ENCODE measurements at places on chromosomes 13 and 19.

GRCh38 chr19:1042689-1043511, 3.0 kb downstream of the ABCA7 start:
- DNase-seq = no peak

DNA sequence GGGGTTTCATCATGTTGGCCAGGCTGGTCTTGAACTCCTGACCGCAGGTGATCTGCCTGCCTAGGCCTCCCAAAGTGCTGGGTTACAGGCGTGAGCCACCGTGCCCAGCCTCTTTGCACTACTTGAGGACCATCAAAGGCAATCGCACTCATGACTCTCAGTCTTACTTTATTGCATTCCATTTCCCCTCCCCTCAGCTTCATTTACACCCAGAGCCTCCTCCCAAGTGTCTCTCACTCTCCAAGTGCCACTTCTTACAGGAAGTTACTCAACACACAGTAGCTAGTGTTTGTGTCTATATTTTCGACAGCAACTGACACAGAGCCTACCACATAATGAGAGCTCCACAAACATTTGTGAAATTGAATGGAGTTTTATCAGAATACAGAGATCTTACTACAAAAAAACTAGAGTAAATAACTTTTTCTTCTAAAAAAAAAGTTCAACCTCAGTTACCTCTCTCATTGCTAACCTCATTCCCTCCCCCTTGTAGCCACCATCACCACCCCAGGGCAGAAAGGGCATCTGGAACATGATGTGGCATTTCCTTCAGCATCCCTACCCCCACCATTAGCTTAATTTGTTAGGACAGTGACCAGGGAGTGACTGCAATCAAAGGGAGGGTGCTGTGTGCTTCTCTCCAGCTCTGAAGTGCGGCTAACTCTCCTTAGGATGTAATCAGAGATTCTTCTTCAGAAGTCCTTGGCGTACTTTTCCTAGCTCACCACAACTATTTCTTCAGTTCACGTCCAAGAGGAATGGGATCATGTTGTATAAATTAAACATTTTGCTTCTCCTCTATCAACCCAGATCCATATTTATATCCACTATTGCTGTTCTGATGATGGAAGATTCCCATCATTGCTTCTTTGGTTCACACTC, 17.0 kb upstream of the RUBCNL start:
- no peak for DNase-seq

GRCh38 chr19:33517922-33518321, 3.7 kb downstream of the PEPD start:
- no peak for DNase-seq

DNA sequence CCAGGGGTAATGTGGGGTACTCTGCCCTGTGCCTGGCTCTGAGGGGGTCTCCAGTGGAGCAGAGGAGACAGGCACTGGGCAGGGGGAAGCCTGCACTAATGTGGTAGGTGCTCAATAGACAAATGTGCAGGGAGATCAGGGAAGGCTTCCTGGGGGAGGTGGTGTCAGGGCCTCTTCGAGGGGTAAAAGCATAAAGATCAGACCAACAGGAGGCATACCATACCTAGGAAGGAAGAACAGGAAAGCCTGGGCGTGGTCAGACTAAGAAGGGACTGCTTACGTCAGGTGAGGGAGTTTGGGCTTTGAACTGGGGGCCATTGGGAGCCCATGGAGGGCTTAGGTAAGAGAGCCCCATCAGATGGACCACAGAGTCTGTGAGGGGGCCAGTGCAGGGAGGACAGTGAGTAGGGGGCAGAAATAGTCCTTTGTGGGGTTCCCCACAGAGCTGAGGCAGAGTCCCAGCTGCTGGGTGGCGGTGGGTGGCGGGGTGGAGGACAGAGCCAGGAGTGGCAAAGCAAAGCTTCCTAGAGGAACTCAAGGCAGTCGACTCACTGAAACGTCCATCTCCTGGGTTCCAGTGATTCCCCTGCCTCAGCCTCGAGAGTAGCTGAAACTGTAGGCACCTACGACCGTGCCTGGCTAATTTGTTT, 8.8 kb downstream of the PRR36 start:
- no peak for DNase-seq

GRCh38 chr13:99265821-99266426, 7.7 kb upstream of the GPR18 start:
- DNase-seq = peak; percentile 9

DNA sequence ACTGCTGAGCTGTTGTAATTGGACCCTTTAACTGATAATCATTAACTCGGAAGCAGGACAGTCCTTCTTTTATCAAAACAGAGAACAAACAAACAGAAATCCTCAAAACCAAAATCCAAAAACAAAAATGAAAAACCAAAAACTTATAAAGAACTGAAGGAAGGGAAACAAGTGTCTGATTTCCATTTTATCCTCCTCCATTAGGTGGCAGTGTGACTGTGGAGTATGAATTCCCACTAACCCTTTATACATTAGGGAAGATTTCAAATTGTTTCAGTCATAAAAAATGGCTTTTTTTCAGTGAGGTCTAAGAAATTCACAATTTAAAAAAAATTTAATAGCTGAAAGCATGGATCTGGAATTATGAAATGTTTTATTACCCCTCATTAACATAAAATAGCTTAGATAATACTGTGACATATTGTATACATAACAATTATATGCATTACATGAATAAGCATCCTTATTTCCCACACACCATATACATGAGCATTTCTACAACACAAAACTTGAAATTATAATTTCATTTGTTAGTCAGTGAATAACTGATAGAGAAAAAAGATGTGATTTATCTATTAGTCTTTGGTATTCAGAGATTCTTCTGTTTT, 1074.3 kb upstream of the PCDH9 start:
- DNase-seq = peak; percentile 1

DNA sequence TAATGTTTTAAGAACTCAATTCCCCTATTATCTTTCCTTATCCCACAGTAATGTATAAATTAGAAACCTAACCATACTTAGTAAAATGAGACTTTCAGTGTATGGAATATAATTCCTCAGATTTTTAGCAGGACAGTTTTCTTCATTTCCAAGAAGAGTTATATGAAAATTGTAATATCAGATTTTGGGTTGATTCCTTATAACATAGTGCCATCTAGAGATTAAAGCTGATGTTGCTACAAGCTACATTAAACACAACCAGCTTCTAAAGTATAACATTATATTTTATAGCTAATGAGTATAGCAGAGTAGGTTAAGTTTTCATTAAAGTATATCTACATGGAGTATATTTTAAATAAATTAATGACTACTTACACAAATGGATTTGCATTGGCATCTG, 99.7 kb upstream of the MIR17HG start:
- DNase-seq = no peak

GRCh38 chr19:15287496-15287895, 44.8 kb downstream of the BRD4 start:
- DNase-seq = no peak

DNA sequence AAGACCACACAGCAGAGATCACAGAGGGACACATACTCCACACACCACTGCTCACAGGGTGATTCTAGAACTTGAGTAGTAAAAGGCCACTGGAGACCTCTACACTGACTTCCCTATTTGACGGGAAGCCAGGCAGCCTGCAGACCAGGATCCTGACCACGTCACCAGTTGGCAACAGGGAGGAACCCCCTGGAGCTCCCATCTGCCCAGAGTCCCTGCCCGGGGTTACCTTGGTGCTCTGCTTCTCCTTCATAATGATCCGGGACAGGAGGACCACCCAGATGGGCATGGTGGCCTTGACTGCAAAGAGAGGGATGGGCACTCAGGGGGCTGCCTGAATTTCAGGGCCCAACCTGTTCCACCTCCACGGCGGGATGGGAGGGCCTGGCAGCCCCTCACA, 932 bp downstream of the SLC35E1 start:
- DNase-seq = no peak

DNA sequence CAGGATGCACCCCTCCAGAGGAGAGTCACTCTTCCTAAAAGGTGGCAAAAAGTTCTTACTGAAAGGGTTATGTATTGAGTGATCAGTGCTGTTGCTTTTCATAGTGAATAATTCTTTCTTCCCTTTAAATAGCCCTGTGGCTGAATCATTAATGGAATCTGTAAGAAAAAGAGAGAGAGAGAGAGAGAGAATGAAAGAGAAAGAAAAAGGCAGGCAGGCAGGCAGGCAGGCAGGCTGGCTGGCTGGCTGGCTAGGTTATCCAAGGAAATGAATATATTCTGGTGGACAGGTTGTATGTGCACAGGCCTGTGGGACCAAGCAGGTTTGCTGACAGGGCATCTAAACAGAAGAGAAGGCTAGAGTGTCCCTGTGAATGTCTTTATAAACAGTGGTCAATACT, 100.5 kb downstream of the DLEU7 start:
- no peak for DNase-seq

DNA sequence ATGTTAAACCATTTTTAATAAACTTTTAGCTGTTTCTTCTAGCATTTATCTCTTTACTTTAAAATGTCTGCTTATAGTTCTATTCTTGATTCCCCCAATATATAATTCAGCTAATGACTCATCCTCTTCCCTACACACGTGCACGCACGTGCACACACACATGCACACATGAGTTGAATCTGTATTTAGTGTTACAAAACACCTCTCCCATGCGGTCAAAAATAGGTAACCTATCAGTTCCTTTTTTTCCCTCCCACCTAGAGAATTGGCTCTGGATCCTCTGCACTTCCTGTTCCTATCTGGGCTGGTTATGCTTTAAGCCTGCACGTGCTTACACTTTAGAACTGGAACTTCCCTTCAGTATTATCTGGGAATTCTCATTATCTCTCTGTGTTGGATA, 144.1 kb downstream of the PAN3 start:
- no peak for DNase-seq

- DNase-seq = no peak
These were observed 411.8 kb downstream of the KCTD12 start for GRCh38 chr13:76474356-76474755.

DNA sequence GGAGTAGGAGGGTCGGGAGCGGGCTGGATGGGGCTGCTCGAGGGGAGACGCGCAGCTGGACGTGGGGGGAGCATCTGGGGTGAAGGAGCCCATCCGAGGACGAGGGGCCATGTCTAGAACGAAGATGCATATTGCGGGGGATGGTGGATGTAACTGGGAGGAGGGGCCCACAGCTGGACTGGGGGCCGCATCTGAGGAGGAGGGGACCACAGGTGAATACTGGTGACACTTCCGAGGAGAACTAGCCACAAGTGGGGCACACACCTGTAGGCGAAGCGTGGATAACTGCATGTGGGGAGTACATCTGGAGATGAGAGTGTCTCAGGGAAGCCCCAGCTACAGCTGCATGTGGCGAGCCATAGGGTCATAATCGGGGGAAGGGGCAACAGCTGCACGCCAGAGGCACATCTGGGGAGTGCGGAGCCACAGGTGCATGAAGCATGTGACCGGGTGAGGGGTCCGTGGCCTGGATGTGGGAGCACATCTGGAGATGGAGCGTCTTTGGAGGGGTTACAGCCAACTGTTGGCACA, 402 bp downstream of the ZSWIM9 start:
- DNase-seq = no peak

- DNase-seq = no peak
These were observed 4.1 kb downstream of the KANK2 start for GRCh38 chr19:11192957-11193939.

Measured in smooth muscle cell of the brain vasculature (primary cell).